ENCODE measurements at places on chromosomes 6 and 20.

DNA sequence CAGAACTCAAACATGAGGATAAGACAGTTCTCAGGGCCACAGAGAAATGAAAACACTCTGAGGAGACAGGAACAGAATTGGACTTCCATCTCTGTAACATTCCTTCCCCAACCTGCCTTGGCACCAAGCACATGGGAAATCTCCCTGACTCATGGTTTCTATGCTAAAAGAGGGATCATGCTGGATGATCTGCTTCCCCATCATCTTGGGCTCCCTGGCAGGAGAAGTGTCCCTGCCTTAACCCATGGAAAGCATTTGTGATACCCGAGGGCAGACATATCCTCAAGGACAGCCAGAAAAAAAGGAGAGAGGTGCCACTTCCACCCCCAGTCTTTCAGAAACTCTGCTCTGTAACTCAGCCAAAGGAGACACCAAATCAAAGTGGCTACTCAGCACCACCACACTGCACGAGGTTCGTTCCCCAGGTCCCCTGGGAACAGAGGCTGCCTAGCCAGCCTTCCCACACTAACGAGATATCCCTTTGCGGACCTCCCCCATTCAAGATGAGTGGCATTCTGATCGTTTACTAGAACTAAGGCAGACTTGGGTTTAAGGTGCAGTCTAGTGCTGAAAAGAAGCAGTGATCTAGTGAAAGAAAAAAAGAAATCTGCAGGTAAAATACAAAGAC, 34.8 kb downstream of the BLOC1S5 start:
- DNase-seq, result peak; percentile 10

DNA sequence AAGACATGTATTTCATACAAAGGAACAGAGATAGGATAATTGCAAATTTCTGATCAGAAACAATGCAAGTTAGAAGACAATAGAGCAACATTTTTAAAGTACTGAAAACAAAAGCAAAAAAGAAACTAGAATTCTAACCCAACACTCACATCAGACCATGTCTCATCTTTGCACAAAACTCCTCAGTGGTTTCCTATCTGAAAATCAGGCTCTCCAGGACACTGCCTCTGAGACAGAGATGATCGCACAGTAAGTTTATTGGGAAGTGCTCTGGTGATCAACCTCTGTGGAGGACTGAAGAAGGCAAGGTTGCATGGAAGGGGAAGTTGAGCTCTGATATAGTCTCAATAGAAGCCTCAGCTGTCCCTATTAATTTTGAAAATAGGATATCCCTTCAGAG, 2.3 kb upstream of the TTBK1 start:
- DNase-seq, result no peak

- peak; percentile 94 for DNase-seq
Observed at GRCh38 chr20:52056203-52057062, 135.1 kb downstream of the ZFP64 start.

DNA sequence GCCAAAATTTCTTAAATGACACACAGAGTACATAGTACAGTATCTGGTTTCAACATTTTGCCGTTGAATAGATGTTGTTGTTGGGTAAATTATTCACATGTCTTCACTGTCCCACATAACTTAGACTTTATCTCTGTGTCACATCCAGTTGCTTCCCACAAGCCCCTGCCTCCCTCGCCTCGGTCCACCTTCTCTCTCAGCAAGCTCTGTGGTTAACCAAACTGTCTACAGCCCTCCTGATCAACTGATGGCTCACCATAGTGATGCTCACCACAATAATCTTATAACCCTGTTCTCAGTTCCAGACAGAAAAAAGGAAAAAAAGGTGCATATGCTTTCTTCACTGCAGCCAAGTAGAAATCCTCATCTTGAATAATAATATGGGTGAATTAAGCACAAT, 23.0 kb downstream of the IL17F start:
- DNase-seq, result peak; percentile 8

- DNase-seq, result peak; percentile 38
Observed at GRCh38 chr6:26232940-26233648, 131.9 kb upstream of the BTN3A2 start.

GRCh38 chr6:35302604-35303241, 5.1 kb downstream of the DEF6 start:
- no peak for DNase-seq

GRCh38 chr20:36362978-36363713, 57.0 kb downstream of the DLGAP4 start:
- DNase-seq, result no peak

- no peak for DNase-seq
Observed at GRCh38 chr20:48190757-48191156, 405.5 kb upstream of the SULF2 start.

DNA sequence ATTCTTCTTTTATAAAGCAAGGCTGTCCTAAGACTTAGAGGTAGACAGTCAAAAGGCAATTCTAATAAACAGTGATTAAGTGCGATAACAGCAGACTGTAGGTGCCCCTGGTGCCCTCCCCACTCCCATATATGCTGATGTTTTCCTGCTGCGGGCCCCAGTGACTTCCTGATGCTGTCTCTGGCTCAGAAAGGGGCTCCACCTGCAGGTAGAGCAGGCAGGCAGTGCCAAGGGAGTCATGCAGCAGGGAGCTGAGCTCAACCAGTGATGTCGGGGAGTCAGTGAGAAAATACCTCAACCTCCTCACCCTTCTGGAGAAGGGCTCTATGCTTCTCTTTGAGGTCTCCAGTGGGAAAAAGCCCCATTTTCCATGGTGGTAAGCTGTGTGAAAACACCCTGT, 126.7 kb upstream of the SSTR4 start:
- no peak for DNase-seq

DNA sequence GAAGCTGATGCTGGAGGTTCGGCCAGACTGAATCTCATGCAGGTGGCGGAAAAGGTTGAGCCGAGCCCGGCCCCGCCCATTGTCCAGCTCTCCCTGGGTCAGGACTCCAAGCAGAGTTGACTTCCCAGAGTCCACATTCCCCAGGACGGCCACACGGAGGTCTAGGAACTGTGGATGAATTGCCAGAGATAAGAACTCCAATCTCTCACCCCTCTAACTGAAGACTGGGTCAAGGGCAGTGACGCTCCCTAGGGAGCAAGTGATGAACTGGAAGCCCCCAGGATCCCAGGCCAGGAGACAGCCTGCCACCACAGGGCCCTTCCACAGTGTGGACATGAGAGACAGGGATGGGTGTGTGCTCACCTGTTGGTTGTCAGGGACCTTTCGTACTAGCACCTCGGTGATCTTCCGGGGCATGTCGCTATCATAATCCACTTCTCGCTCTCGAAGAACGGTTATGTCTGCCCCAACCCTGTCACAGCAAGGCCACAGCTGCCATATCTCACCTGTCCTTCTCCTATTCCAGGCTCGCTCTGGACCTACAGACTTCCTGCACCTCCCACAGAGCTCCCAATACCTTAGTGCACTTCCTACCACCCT, 3.6 kb downstream of the GTPBP2 start:
- no peak for DNase-seq

GRCh38 chr20:47276851-47277534, 79.5 kb downstream of the ZMYND8 start:
- DNase-seq, result peak; percentile 83

GRCh38 chr20:23099791-23100719, 13.9 kb upstream of the CD93 start:
- no peak for DNase-seq

DNA sequence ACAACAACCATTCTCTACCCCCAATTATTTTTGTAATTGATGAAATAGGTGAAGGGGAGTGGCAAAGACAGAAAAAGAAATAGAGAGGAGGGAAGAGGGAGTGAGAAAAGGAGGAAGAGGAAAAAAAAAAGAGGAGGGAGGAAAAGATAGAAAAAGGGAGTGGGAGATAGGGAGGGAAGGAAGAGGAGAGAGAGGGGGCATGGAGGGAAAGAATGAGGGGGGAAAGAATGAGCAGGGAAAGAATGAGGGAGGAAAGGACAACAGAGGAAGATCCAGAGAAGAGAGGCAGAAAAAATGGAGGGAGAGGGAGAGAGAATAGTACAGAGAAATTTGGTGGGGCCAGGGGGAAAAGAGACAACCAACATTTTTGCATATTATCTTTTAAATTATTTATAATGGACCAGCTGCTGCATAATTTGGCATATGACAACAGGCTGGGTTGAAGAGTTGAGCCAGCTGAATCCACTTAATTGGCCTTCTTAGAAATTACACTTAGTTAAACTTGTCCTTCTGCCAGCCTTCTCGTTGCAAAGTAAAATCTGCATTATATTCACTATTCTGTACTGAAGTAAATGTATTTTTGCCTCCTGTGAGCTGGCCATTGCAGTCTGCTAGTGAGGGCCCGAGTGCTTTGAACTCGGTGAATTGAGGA, 101.0 kb downstream of the ARHGAP18 start:
- DNase-seq, result no peak

DNA sequence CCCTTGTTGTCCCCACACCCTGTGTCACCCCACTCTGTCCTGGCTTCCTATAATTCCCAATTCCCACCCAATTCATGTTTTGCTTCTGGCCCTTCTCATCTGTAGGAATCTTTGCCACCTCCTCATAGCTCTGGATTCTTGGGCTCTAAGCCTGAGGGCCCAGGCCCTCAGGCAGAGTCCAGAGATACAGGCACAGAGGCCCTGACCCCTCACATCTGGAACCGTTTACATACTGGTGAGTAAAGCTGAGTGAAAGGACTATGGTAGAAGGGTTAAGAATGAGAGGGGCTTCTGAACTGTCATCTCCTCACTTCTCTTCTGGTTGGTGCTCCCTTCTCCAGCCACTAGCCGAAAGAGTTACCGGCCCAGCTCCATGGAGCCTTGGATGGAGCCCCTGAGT, 13.6 kb downstream of the PRRC2A start:
- DNase-seq, result no peak

- peak; percentile 14 for DNase-seq
Observed at GRCh38 chr6:100237821-100238220, 226.9 kb downstream of the SIM1 start.

DNA sequence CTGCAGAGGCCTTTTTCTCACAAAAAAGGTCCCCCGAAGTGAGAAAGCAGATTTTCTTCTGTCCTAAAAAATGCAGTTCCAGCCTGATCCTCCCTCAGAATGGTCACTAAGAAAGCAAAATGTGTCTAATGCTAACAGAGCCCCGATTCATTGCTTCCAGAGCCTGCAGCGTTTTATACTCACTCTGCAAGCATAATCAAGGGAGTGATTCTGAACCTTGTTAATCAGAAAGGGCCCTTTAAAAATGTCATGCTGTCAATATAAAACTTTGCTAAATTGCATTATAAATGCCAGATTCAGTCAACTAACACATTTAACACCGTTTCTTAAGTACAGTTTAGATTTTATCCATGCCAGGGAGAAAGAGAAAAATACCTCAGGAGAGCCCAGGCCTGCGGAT, 202.8 kb downstream of the CD83 start:
- DNase-seq, result no peak

DNA sequence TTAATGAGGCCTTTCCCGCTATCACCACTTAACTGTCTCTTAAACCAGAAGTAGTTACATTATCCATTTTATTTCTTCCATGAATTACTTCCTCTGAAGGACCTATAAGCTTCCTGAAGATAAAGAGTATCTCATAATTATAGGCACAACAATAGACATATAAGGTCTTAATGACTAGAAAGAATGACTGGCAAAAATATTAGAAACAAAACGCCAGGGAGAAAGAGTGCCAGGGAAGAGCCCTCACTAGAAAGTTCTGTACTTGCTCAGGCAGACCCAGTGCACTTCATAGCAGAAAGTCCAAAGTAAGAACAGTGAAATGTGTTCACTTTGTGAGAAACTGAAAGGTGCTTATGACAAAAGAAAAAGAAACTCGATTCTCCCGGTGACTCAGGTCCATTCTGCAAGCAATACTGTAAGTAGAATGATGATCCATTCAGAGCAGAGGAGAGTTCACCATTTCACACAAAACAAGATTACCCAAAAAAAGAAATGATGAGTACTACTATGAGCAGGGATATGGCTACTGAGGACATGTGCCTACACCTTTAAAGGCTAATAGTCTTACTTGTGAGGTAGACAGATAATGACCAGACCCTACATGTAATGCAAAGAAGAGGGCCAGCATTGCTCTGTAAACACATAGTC, 5.5 kb downstream of the ZNF334 start:
- DNase-seq, result no peak

GRCh38 chr20:61048302-61048701, 203.8 kb upstream of the CDH4 start:
- no peak for DNase-seq

DNA sequence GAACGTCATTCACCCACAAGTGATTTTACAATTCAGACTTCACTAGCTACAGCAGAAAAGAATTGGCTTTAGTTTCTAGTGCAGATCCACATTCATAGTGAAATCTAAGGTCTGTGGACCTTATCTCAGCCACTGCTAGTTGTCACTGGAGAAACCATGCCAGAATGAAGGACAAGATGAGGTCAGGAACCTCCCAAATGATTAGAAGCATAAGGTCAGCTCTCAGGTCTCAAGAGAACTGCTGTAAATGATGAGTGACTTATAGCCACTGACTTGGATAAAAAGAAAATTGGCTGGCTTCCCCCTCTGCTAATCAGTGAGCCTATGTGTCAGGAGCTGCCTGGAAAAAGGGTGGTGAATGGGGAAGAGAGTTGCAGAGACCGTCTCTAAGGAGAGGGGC, 265.3 kb upstream of the BMP2 start:
- DNase-seq, result peak; percentile 38

- DNase-seq, result no peak
Observed at GRCh38 chr6:157769776-157770426, 53.1 kb upstream of the SNX9 start.

GRCh38 chr6:41759905-41760579, 12.8 kb upstream of the PGC start:
- DNase-seq, result no peak

DNA sequence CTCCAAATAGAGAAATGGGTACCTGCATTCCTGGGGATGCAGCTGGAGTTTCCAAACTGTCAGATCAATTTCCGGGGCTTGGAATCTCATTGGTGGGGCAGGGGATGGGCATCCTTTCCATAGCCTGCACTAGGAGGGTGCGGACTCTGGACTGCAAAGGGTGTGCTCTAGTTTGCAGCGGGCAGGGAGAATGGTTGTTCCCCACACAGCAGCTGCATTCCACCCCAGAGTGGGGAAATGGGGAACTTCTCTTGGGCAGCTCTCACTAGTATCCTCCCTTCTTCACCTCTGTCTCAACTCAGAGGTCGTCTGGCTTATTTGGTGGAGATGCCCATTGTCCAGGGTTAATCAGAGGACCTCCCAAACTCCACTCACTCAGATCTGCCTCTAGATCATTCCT, 34.5 kb upstream of the CDKN1A start:
- no peak for DNase-seq

GRCh38 chr6:147142684-147143245, 61.5 kb upstream of the STXBP5 start:
- DNase-seq, result no peak

- DNase-seq, result no peak
Observed at GRCh38 chr6:44771647-44772415, 384.3 kb downstream of the CDC5L start.
